H1 (cell line): ENCODE measurements at places on chromosomes 3 and 15. TPM values are rescaled to one million over a fixed set of nuclear protein-coding genes. Genes with fewer than 3 reads are reported as not detected.

DNA sequence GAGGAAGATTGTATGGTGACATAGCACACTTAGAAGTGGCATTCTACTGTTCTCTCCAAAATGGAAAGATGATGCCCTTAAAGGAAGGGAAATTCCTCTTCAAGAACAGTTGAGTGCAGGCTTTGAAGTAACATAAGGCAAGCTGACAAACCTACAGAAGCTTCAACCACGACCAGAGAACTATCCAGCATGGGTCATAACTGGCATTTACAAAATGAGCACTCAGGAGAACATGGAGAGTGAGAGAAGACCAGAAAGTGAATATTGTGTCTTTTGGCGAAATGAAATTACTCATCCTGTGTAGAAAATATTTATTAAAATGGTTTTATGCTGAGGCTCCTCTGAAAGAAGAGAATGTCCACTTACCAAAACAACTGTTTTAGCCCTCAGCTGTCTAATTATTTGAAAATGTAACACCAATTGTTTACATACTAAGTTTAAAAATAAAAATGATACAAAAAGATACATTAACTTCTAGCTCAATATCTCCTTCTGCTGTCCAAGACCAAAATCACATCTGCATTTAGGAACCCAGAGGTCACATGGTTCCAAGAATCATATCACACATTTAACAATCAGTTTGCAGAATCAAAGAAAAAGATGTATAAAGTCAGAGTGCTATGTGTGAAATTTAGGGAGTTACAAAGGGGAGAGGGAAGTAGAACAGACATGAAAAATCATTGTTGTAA, 216.9 kb downstream of the ATP8B4 start:
- no peak overlapping the region for H3K4me3 ChIP-seq
- no peaks in the 10 kb centered on the region for H3K36me3 ChIP-seq
- no peaks in the 10 kb centered on the region for H3K4me1 ChIP-seq
- no peaks in the 10 kb centered on the region for H3K27me3 ChIP-seq
- no peak for DNase-seq

The CCDC191 gene
- 0.65 and 1.3 TPM in 2 replicates for total RNA-seq

- no peaks in the 10 kb centered on the region for H3K27me3 ChIP-seq
- DNase-seq: no peak
- no peak overlapping the region; the same call in 1 of the 2 replicates for H3K27ac ChIP-seq
- peaks cover 2% of the 10 kb centered on the region; the same call in 1 of the 2 replicates for H3K4me1 ChIP-seq
- H3K4me3 ChIP-seq: no peak overlapping the region
These were observed 22.2 kb downstream of the UACA start for GRCh38 chr15:70741107-70741531.

The ESYT3 gene
- total RNA-seq: 7.0 and 7.3 TPM in 2 replicates

The HCN4 gene
- 8.5 and 9.3 TPM in 2 replicates for total RNA-seq

DNA sequence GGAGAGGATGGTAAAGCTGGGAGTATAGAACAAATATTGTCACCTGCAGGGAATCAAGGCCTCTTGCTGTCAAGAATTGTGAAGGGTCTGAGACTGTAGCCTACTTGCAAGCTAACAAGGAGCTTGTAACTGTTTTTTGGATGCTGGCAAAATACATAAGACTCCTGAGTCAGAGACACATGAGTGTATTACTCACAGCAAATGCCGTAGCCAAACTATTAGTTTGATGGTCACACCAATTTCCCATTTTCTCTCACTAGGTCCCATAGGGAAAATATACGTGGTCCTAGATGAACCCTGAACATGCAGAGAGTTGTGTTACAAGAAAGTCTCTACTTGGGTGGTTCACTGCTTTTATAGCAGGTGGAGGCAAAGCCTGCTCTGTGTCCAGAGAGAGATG, 44.7 kb upstream of the LIPC start:
- H3K27ac ChIP-seq: no peak overlapping the region
- no peaks in the 10 kb centered on the region for H3K36me3 ChIP-seq
- peaks cover 5% of the 10 kb centered on the region; the same call in 1 of the 2 replicates for H3K4me1 ChIP-seq
- no peak for DNase-seq
- no peaks in the 10 kb centered on the region for H3K27me3 ChIP-seq

DNA sequence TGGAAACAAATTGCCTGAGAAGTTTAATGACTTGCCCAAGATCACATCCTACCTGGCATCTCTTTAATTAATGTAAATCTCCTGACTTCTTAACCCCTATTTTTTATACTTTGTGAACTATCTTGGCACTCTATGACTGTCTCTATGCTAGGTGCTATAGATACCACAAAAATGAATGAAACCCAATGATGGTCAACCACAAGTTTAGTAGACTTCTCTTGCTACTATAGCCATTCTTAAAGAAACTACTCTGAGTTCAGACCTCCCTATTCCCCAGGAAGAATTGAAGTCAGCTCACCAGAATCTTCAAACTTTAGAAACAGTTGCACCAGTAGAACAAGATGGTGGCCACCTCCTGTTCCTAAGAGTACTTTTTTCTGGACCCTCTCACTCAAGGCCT, 191.1 kb downstream of the RSL24D1 start:
- no peak overlapping the region for H3K4me3 ChIP-seq
- no peaks in the 10 kb centered on the region for H3K36me3 ChIP-seq
- H3K27me3 ChIP-seq: no peaks in the 10 kb centered on the region
- H3K4me1 ChIP-seq: no peaks in the 10 kb centered on the region
- H3K27ac ChIP-seq: no peak overlapping the region
- DNase-seq: no peak

The DUOXA2 gene
- total RNA-seq: not detected in 2 replicates

The KLHL40 gene
- not detected in 2 replicates for total RNA-seq

DNA sequence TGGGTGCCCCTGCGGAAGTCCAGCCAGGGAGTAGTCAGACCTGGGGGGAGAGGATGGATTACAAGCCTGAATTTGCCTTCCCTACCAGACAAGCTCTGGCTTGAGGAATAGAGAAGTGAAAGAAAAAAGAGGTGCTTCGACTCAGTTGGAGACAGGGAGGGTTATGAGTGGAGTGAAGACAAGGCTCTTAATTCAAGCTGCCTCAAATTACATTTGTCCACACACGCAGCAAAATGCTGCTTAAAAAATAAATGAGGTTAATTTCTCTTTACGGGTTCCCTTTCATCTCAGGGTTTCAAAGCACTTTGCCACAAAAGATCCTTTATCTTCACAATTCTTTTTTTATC, 49.0 kb upstream of the SLC4A7 start:
- no peaks in the 10 kb centered on the region for H3K36me3 ChIP-seq
- H3K4me1 ChIP-seq: peaks cover 30% of the 10 kb centered on the region
- H3K27me3 ChIP-seq: no peaks in the 10 kb centered on the region
- no peak for DNase-seq
- peak overlapping the region; percentile 82 for H3K27ac ChIP-seq

GRCh38 chr15:31556494-31557150, 230.0 kb downstream of the KLF13 start:
- H3K27ac ChIP-seq: no peak overlapping the region
- H3K36me3 ChIP-seq: no peaks in the 10 kb centered on the region
- H3K4me3 ChIP-seq: no peak overlapping the region

The DISP2 gene
- total RNA-seq: 1.2 and 3.4 TPM in 2 replicates

The RNU5B-1 gene
- not detected in 2 replicates for total RNA-seq

The PRTG gene
- total RNA-seq: 3.2 and 3.4 TPM in 2 replicates

GRCh38 chr3:108877901-108878300, 55.3 kb downstream of the TRAT1 start:
- DNase-seq: no peak
- H3K4me1 ChIP-seq: no peaks in the 10 kb centered on the region
- H3K27me3 ChIP-seq: no peaks in the 10 kb centered on the region
- no peak overlapping the region for H3K4me3 ChIP-seq

The SYNPR gene
- total RNA-seq: 0.54 and 0.99 TPM in 2 replicates

The LOXL1 gene
- 8.1 and 9.3 TPM in 2 replicates for total RNA-seq

DNA sequence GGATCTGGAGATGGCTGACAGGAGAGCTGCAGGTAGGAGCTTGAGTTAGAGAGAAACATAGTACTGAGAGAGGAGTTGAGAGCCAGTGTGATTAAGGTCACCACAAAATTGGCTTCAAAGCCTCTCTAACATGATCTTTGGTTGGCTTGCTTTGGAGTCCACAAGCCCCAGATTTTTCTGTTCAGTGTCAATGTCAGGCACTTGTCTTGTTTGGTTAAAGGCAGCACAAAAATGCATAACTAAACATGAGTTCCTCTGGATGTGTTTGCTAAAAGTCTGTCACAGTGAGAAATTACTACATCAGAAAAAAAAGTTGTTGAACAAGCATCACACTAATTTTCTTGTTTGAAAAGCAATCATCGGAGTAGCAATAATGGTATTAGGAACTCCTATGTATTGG, 440.5 kb downstream of the NTRK3 start:
- H3K27ac ChIP-seq: no peak overlapping the region
- no peak overlapping the region for H3K4me3 ChIP-seq
- no peaks in the 10 kb centered on the region for H3K4me1 ChIP-seq
- H3K27me3 ChIP-seq: no peaks in the 10 kb centered on the region
- H3K36me3 ChIP-seq: no peaks in the 10 kb centered on the region

DNA sequence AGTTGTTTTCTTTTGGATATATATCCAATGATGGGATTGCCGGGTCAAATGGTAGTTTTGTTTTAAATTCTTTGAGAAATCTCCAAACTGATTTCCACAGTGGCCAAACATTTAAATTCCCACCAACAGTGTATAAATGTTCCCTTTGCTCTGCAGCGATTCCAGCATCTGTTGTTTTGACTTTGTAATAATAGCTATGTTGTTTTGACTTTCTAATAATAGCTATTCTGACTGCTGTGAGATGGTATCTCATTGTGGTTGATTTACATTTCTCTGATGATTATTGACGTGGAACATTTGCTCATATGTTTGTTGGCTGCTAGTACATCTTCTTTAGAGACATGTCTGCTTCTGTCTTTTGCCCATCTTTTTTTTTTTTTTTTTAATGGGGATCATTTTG, 332.2 kb upstream of the GBE1 start:
- no peaks in the 10 kb centered on the region for H3K27me3 ChIP-seq
- no peaks in the 10 kb centered on the region for H3K4me1 ChIP-seq
- no peaks in the 10 kb centered on the region for H3K36me3 ChIP-seq
- no peak overlapping the region for H3K27ac ChIP-seq
- no peak for DNase-seq

The DPPA2 gene
- total RNA-seq: 11.2 and 12.6 TPM in 2 replicates

DNA sequence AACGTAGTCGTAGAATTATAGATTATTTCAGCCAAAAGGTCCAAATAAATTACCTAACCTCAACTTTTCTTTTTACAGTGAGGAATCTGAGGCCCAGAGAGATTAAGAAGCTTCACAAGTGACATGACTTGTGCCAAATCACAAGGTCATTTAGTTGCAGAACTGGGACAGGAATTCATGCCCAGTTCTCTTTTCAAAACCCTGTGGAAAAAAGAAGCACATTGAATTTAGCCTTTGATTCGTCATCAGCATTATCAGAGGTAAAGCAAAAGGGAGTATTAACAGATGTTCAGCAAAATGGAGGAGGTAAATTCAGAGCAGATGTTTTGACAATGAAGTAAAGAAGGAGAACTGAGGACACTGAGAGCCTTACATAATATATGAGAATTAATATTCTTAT, 4.5 kb downstream of the SERPINI2 start:
- no peaks in the 10 kb centered on the region for H3K36me3 ChIP-seq
- H3K27ac ChIP-seq: no peak overlapping the region
- no peaks in the 10 kb centered on the region for H3K27me3 ChIP-seq
- DNase-seq: no peak
- H3K4me1 ChIP-seq: no peaks in the 10 kb centered on the region
